Ascending aorta (tissue), 2 donors: ENCODE measurements at places on chromosomes 1 and 21. TPM values are rescaled to one million over a fixed set of nuclear protein-coding genes. Genes with fewer than 3 reads are reported as not detected.

The PGLYRP3 gene
- not detected for total RNA-seq

GRCh38 chr1:40422630-40423263 lies 27.5 kb upstream of the ZFP69B start:
- no peak for DNase-seq

The GBP3 gene
- 28.5 TPM for total RNA-seq

The WDR64 gene
- total RNA-seq: not detected

GRCh38 chr1:26162220-26162709 lies 3.4 kb downstream of the FAM110D start:
- no peak for DNase-seq

The TP73 gene
- total RNA-seq: not detected
